CD4-positive, alpha-beta T cell treated with Interleukin-21 for 1 hour (primary cell): ENCODE measurements at places on chromosomes 11 and 22.

DNA sequence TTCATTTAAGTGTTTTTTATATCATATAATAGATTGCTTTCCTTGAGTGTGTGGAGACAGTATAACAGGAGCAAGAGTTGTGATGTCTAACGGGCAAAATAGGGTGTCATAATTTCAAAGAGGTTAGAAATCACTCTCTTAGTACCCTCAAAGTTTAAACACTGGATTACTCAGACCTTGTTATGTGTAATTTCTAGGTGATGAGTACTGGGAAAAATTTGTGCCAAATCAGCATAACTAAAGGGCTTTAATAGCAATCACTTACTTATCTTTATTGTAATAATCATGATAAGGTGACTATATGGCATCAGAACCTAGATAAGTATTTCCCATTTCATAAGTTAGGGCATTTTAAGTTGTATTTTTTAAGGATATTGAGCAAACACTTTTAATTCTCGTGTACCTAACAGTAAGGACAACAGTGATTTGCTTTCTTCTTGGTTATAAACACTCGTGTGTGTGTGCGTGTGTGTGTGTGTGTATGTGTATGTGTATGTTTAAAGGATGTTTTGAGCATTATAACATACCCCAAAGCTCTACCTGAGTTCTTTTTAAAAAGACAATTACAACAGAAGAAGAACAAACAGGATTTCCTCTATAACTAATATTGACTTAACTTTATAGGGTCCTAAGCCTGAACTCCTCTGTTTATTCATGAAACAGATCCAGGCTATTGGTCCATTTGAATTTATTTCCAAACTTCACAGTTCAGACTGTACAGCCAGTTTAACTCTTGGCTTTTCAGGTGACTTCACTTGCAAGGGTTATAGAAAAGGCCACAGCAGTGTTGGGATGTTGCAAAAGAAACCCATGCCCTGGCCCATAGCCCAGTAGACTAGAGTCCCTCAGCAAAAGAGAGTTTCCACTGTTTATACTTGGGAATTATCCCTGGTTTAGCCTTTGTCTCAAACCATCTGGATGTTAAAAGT, 23.7 kb upstream of the PDE3B start:
- DNase-seq, result no peak

DNA sequence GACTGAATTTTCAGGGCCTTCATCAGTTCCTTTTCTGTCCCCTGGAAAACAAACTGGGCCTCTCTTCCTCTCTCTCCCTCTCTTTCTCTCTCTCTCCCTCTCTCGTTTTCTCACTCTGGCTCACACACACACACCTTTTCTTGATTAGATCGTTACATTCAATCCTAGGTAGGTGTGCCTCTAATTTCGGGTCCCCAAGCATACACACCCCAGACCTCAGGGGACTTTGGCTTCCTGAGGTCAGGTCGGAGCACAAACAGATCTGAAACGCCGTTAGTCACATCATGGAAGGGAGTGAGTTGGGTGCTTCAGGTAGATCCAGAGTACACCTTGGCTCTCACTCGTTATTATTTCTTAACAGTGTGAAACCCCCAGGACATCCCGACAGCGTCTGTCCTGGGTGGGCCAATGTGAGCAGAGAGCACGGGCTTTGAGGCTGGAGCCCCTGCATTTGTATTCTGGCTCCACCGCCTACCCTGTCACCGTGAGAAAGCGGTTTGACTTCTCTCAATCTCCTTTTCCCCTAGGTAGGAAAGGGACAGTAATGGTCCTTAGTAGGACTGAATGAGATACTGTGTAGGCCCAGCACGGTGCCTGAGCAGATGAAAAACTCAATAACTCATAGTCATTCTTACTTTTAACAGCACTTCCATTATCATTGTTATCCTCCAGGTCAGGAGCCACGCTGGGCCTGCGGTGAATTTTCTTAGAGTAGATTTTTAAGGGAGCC, 37.3 kb upstream of the POU2AF1 start:
- no peak for DNase-seq

DNA sequence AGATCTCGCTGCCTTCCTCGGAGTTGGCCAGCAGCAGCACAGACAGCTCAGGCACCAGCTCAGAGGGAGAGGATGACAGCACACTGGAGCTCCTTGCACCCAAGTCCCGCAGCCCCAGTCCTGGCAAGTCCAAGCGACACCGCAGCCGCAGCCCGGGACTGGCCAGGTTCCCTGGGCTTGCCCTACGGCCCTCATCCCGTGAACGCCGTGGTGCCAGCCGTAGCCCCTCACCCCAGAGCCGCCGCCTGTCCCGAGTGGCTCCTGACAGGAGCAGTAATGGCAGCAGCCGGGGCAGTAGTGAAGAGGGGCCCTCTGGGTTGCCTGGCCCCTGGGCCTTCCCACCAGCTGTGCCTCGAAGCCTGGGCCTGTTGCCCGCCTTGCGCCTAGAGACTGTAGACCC, 6.4 kb downstream of the PLA2G3 start:
- DNase-seq, result no peak

DNA sequence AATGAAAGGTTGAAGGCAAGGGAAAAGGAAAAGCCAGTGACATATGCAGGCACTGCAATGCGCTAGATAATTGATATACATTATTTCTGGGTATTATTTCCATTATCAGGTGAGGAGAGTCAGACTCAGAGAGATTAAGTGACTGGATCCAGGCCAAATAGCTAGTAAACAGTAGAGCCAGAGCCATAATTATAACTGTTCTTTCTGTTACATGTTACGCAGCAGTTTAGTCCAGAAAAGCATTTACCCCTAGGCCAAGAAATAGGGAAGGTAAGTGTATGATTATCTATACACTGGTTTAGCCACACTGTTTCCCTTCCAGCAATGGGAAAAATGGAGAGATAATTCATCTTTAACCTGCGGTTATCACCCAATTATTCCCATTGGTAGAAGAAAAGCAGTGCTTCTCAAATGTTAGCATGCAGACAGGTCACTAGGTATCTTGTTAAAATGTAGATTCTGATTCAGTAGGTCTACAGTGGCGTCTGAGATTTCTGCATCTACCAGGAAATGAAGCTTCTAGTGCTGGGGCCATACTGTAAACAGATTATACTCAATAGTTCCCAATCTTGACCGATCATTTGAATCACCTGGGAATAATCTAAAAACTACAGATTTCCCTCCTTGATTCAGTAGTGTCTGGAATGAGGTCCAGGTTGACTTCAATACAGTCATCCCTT, 69.4 kb downstream of the RBFOX2 start:
- no peak for DNase-seq

DNA sequence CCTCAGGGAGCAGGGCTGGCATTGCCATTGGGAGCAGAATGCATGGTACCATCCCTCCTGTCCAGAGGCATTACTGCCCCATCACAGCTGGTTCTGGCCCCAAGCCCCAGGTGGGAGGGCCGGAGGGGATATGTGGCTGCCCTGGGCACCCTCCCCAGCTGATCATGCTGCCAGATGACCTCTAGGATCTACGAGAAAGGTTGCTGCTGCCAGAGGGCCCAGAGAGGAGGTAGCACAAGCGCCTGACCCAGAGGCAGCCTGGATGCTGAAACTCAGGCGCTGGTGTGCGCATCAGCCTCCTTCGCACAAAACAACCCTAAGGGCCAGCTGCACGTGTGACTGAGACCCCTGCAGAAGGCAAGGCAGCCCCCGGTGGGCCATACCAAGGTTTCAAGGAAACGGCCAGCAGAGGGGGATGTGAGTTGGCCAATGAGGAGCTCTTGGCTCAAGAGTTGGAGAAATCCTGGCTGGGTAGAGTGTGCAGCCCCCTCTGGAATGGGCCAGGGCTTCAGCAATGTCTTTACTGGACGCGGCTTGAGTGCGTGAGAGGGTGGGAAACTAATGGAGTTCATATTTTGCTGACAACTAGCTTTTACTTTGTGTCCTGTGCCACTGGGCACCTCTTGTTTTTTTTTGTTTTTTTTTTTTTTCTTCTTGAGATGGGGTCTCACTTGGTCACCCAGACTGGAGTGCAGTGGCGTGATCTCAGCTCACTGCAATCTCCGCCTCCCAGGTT, 88.3 kb upstream of the PARVA start:
- no peak for DNase-seq

GRCh38 chr11:110909336-110909735, 197.1 kb upstream of the ARHGAP20 start:
- DNase-seq, result no peak

DNA sequence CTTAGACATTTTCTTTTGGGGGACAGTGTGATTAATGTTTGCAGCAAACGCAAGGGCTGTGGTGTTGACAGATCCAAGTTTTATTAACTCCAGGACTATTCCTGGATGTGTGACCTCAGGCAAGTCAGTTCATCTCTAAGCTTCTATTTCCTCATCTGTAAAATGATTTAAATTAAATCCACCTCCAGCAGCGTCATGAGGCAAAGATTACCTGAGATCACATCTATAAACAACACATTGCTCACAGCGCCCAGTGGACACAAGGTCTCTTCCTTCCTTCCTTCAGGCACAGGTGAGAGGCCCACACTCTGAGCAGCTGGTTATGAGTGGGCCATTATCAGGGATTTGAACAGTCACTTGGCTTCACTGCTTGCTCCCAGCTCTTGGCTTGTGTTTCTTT, 111.2 kb upstream of the RASSF10 start:
- DNase-seq, result no peak

DNA sequence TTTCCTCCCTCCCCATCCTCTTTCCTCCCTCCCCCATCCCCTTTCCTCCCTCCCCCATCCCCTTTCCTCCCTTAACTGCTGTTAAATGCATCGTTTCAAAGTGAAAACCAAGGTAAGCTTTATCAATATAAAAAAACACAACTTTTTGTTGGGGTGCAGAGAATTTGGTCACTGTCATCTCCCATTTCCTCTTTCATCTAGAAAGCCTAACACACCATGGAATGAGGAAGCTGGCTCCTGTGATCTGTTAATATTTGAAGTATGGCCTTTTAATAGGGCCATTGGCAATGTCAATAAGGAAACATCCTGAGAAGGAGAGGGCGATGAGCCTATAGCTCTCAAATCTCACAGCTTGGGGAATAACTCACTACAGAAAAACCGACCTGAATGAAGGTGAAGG, 7.0 kb downstream of the EXPH5 start:
- no peak for DNase-seq
